Right ventricle myocardium inferior (tissue), 1 donor: ENCODE measurements at places on chromosomes 7 and 10.
A peak's percentile ranks its signal among the peaks of the same experiment; 100 is the strongest.

DNA sequence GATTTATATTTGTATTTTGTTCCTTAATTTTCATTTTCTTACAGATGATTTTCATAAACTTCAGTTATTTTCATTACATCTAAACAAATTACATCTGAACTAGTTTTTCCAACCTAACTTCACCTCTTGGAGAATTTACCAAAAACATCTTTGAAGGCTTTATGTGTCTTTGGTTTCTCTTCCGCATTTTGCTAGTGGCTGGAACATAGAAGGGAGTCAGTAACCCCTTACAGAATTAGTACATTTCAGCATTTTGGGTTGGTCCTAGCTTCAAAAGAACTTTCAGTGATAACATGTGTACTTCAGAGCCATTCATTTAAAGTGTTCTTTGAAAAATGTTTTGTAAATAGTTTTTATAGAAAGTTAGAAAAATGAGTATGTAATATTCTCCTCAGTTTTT is 169.8 kb upstream of the MTPN start:
- DNase-seq, result no peak

GRCh38 chr7:87218796-87219544 is 562 bp downstream of the TMEM243 start:
- peak; percentile 91 for DNase-seq

DNA sequence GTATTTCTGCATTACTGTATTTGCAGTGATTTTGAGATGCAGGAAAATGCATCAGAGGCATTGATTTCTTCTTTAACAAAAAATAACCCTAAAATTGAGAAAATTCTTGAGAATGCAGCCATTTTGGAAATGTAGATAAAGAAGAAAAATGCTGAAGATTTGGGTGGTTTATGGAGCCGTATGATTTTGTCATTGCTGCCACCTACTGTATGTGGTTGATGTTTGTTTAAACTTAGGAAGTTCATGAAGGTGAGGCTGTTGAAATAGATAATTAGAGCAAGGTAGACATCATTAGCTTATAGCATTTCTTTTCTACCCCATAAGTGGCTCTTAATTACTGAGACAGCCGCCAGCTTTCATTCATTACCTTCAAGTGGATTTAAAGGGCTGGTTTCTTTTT is 92.1 kb upstream of the SAMD8 start:
- no peak for DNase-seq

DNA sequence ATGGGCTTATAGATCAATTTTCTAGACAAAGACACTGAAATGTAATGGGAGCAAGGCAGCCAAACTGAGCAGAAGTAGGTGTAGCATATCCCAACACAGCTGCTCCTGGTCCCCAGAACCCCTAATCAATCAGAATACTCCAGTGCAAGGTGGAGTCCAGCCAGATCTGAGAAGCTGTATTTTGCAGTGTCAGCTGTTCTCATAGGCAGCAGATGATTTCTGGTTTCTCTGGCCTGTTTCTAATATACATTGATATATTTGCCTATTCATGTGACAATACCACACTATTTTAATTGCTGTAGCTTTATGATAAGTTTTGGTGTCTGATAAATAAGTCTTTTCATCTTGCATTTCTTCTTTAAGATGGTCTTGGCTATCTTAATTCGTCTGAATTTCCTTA is 117.4 kb upstream of the STARD3NL start:
- no peak for DNase-seq

DNA sequence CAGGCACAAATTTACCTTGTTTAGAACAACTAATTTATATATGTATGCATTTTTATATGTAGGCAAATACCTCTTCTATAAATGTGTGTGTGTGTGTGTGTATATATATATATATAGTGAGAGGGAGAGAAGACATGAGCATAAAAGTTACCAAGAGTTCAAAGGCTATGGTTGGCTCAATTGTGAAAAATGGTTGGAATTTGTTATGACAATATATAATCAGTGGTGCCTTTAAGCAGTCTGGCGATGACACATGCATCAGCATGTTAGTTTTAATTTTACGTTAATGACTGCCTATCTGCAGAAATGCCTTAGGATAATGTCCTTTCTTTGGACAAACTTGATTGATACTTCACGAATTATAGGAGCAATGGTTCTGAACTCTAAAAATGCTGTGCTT is 980.8 kb upstream of the LRRTM3 start:
- no peak for DNase-seq

DNA sequence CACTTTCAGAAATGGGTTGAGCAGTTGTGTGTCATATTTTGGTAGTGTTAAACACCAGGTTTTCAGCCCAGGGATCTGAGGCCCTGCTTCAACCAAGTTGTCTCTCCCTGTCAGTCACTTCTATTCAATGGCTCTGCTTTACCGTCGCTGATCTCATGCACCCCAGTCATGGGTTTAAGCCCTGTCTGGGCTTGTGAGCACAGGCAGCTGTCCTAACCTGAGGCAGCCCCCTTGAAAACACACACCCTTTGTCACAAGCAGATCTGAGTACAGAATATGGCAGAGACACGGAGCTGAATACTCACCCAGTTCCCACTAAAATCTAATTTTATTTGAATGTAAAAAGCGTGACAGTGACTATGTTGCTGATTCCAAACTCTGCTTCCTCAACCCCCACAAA is 110.6 kb upstream of the GLI3 start:
- DNase-seq, result no peak

GRCh38 chr7:38398725-38399321 is 125.4 kb upstream of the TARP start:
- DNase-seq, result peak; percentile 78

DNA sequence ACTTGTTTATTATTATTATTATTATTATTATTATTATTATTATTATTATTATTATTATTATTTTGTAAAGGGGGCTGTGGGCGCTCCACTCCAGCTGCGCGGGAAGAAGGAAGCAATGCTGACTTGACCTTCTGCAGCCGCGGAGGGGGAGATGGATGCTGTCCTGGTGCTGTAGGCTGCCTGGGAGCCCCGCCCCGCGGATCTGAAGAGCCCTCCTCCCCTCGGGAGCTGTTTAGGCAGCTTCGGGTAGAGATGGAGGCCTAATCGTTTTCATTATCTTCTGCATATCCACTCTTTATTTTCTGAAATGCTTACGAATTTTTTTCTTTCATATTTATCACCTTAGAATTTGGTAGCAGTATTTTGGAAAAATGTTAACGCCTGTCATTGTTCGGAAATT is 101.2 kb upstream of the KLF6 start:
- DNase-seq, result peak; percentile 76
